ENCODE measurements at places on chromosomes 12 and 14. TPM values are rescaled to one million over a fixed set of nuclear protein-coding genes. Genes with fewer than 3 reads are reported as not detected.

- DNase-seq: no peak
Measured at GRCh38 chr12:22856178-22856577, 231.2 kb downstream of the ETNK1 start.

GRCh38 chr14:99441157-99441870 lies 39.3 kb downstream of the SETD3 start:
- DNase-seq: no peak

GRCh38 chr12:132186857-132187620 lies 42.8 kb downstream of the NOC4L start:
- DNase-seq: no peak

GRCh38 chr14:100589760-100590469 lies 2.7 kb upstream of the BEGAIN start:
- no peak for DNase-seq

- DNase-seq: peak; percentile 31
Measured at GRCh38 chr14:101197595-101198397, 294.3 kb upstream of the RTL1 start.

GRCh38 chr12:115407723-115408122 lies 723.7 kb upstream of the TBX3 start:
- no peak for DNase-seq

DNA sequence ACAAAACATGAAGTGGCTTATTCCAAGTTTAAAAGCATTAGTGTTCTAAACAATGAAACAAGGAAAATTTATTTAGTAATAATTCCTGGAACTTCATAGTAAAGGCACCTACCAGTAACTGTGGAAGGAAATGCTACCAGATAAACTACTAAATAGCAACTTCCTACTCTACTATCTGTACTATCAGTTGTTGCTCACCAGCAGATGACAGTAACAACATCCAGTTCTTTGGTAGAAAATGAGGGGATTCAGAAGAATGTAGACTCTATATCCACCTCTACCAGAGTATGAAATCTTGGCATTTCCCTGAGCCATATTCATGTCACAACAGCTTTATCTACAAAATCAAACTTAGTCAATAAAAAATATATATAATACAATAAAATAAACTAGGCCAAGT lies 3.1 kb downstream of the ENTPD5 start:
- DNase-seq: no peak

DNA sequence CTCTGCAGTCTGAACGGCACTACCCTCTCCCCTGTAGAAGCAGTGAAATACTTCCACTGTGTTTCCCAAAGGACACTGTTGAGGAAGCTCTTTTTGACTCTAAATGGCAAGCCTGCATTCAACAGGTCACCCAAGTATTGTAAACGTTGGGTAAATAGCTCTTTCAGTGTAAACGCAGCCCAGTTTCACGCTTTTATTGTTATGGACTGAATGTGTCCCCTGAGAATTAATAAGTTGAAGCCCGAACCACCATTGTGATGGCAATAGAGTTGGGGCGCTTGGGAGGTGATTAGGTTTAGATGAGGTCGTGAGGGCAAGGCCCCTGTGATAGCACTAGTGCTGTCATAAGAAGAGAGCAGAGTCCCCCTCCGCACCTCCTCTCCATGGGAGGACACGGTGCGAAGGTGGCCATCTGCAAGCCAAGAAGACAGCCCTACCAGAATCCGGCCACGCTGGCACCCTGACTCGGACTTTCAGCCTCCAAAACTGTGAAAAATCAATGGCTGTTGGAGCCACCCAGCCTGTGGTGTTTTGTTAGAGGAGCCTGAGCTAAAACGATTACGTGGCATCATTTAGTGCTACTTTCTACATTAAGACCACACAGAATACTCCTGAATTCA lies 1.1 kb downstream of the SERPINA10 start:
- no peak for DNase-seq

Gene RD3L
- not detected for total RNA-seq

Gene TMEM63C
- 0.55 TPM for total RNA-seq
